Effector memory CD4-positive, alpha-beta T cell (primary cell): ENCODE measurements at places on chromosomes 1 and 21.

- no peak for DNase-seq
- H3K36me3 ChIP-seq: no peaks in the 10 kb centered on the region
- H3K27me3 ChIP-seq: no peaks in the 10 kb centered on the region
- no peak overlapping the region for H3K27ac ChIP-seq
Observed at GRCh38 chr1:162038624-162039023, 15.0 kb upstream of the OLFML2B start.

DNA sequence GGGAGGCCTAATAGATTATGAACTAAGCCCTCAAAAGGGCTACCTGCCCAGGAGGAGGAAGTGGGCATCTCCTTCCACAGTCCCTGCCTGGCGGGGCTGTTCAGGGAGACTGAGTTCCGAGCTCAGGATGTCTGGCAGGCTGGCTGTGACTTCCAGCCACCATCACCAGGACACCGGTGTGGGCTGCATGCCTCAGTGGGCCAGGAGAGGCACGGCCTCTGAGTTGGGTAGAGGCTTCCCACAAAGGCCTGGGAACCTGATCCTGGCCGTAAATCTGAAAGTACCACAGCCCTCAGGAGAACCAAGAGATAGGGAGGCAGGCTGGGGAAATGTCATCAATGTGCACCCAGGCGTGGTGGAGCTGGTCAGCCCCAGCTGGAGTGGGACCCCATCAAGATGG lies 29.1 kb downstream of the NTPCR start:
- no peaks in the 10 kb centered on the region for H3K4me1 ChIP-seq
- H3K27ac ChIP-seq: no peak overlapping the region
- H3K36me3 ChIP-seq: peaks cover 6% of the 10 kb centered on the region
- no peaks in the 10 kb centered on the region for H3K27me3 ChIP-seq
- no peak overlapping the region for H3K4me3 ChIP-seq

GRCh38 chr1:205422993-205423642 lies 1.3 kb upstream of the LEMD1 start:
- no peak overlapping the region for H3K4me3 ChIP-seq
- H3K36me3 ChIP-seq: no peaks in the 10 kb centered on the region
- no peak overlapping the region for H3K27ac ChIP-seq
- no peaks in the 10 kb centered on the region for H3K27me3 ChIP-seq
- H3K4me1 ChIP-seq: no peaks in the 10 kb centered on the region

DNA sequence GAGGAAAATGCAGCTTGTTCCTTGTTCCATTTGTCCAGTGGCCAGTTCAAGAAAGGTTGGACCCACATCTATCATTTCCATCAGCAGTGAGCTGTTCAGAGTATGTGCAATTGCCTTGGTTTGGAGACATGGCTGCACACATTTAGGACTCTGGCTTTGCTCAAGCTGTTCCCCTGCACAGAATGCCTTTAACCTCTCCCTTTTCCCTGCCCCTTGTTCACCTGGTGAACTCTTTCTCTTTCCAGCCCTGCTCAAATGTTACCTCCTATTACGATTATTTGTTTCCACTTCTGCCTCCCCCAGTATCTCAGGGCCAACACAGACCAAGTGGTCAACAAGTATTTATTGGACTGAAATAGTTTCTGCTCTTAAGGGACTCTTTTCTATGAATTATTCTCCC lies 385.9 kb downstream of the CAMTA1 start:
- no peak for DNase-seq
- H3K36me3 ChIP-seq: no peaks in the 10 kb centered on the region
- H3K4me1 ChIP-seq: no peaks in the 10 kb centered on the region
- no peaks in the 10 kb centered on the region for H3K27me3 ChIP-seq
- no peak overlapping the region for H3K27ac ChIP-seq

DNA sequence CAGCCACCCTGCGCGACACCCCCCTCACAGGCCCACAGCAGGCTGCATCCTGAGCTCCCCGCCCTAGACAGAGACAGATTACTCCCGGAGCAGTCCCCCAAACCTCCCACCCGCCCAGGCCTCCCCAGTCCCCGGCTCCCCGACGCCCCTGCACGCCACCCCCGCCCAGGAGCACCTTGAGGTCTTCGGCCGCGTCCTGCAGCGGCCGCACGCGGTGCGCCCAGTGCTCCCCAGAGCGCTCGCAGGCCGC lies 731 bp downstream of the TRIM11 start:
- peak overlapping the region; percentile 74 for H3K27ac ChIP-seq
- peaks cover 12% of the 10 kb centered on the region for H3K36me3 ChIP-seq
- peaks cover 26% of the 10 kb centered on the region for H3K4me1 ChIP-seq

DNA sequence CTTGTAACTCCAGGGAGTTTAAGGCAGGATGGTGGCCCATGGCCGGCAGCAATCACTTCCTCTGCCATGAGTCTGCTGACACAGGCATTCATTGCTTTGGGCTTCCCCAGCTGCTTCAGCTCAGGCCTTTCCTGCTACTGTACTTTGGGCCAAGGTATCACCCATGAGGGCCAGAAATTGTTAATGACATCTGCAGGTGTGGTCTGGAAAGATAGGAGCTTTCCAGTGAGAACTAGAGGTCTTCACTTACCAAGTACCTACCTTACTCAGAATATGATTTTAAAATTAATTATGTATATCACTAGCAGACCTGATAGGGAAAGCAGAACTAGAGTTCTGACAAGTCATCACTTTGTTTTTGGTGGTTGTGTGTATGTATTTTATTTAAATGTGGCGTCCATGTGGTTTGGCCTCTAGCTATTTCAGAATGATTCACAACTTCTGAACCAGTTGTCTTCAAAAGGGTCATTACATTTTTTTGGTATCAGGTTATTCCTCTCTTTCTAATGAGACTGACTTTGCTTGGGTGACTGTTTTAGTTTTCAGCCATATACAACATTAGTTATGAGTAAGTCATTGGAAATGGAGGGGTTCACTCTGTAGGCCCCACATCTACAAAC lies 2.7 kb downstream of the RGL1 start:
- no peak overlapping the region for H3K4me3 ChIP-seq
- DNase-seq: no peak
- no peaks in the 10 kb centered on the region for H3K36me3 ChIP-seq
- peaks cover 4% of the 10 kb centered on the region for H3K4me1 ChIP-seq
- H3K27me3 ChIP-seq: no peaks in the 10 kb centered on the region

GRCh38 chr1:6473974-6474814 lies 8.2 kb upstream of the TNFRSF25 start:
- no peak overlapping the region for H3K27ac ChIP-seq
- H3K4me1 ChIP-seq: peaks cover 8% of the 10 kb centered on the region
- H3K4me3 ChIP-seq: no peak overlapping the region
- H3K27me3 ChIP-seq: no peaks in the 10 kb centered on the region

GRCh38 chr1:181064011-181064623 lies 24.4 kb upstream of the IER5 start:
- H3K4me1 ChIP-seq: peaks cover 7% of the 10 kb centered on the region
- H3K4me3 ChIP-seq: no peak overlapping the region
- H3K27ac ChIP-seq: no peak overlapping the region
- no peaks in the 10 kb centered on the region for H3K27me3 ChIP-seq
- DNase-seq: no peak

DNA sequence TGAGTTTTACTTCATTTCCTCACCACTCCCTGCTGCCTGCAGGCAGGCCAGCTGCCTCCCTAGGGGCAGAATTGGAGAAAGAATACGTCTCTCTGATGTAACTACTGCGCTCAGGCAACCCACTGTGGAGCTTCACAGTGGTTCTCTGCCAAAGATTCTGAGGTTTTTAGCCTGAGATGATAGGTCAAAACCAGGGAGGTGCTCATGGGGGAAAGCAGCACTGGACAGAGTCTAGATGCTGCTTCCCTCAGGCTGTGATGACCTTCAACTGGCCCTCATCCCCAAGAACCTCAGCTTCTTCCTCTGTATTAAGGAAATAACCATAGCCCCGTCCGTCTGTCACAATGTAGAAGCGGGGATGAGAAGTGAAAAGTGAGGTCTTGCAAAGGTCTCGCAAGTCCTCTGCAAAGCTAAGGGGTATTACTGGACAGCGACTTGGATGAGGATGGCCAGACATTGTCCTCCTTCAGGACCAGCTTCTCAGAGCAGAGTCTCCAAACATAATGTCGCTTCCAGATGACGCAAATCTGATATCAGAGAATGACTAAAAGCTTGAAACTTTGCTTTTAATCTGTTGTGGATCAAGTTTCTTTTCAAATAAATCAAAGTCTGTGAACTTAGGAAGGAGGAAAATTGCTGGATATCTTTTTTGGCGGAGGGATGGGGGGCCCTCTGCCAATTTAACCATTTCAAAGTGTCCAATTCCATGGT lies 65.9 kb upstream of the ATP5PO start:
- no peaks in the 10 kb centered on the region for H3K36me3 ChIP-seq
- H3K4me1 ChIP-seq: peaks cover 12% of the 10 kb centered on the region
- H3K4me3 ChIP-seq: no peak overlapping the region
- DNase-seq: no peak

DNA sequence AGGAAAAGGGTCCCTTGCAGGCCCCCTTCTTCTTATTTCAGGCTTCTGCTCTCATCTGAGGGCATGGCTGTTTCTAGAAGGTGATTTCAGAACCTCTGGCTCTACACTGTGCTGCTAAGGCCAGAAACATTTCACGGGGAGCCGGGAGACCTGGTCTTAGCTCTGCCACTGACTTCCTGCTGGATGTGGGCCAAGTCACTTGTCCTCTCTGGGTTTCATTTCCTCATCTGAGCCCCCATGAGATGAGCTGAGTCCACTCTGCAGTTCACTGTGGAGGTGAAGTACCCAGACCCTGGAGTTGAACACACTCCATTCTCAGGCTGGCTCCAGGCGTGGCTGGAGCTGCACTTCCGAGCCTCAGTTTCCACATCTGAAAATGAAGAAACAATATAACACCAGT lies 2.1 kb downstream of the PADI1 start:
- H3K4me1 ChIP-seq: peaks cover 15% of the 10 kb centered on the region
- no peaks in the 10 kb centered on the region for H3K36me3 ChIP-seq
- H3K27me3 ChIP-seq: no peaks in the 10 kb centered on the region
- DNase-seq: no peak

DNA sequence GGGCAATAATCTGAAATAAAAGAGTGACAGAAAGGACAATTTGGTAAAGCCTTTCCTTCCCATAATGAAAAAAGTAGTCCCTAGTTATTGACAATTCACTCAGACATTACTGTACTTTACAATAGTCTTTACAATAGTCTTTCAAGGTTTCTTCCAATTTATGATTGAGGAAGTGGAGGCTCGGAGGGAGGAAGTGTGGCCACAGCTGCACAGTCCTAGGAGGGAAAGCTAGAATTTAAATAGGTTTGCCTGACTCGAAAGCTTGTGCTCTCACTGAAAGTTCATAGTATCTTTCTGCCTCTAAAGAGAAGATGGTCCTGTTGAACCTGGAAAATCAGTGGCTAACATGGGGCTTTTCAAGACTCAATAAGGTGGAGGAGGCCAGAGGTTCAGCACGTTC lies 203.2 kb downstream of the SDCCAG8 start:
- no peaks in the 10 kb centered on the region for H3K4me1 ChIP-seq
- H3K27ac ChIP-seq: no peak overlapping the region
- no peaks in the 10 kb centered on the region for H3K36me3 ChIP-seq
- H3K4me3 ChIP-seq: no peak overlapping the region

- no peak for DNase-seq
- no peaks in the 10 kb centered on the region for H3K36me3 ChIP-seq
- peaks cover 4% of the 10 kb centered on the region for H3K4me1 ChIP-seq
- no peaks in the 10 kb centered on the region for H3K27me3 ChIP-seq
- no peak overlapping the region for H3K4me3 ChIP-seq
Observed at GRCh38 chr1:64769482-64769881, 24.6 kb downstream of the RAVER2 start.

DNA sequence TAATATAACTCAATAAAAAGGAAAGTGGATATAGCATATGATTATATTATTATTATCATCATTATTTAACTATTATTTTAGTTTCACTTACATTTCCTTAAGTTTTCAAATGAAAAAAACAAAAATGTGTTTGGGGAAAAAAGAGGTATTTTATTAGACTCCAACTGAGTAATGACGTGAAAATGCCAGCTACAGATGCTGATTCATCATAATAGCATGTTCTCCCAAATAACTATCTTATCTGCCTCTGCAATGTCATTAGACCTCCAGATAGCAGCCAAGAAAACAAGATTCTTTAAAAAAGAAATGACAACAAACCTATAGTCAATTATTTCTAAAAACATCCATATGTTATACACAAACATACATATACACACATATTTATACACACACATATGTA lies 1071.9 kb upstream of the TMPRSS15 start:
- no peak overlapping the region for H3K4me3 ChIP-seq
- no peaks in the 10 kb centered on the region for H3K27me3 ChIP-seq
- no peak overlapping the region for H3K27ac ChIP-seq

- H3K4me3 ChIP-seq: peak overlapping the region; percentile 94
- no peaks in the 10 kb centered on the region for H3K36me3 ChIP-seq
- H3K4me1 ChIP-seq: no peaks in the 10 kb centered on the region
- no peaks in the 10 kb centered on the region for H3K27me3 ChIP-seq
- no peak for DNase-seq
- peak overlapping the region; percentile 78 for H3K27ac ChIP-seq
Observed at GRCh38 chr1:248872752-248873408, 14.0 kb upstream of the ZNF692 start.

GRCh38 chr1:163162381-163162914 lies 40.3 kb downstream of the RGS5 start:
- H3K27me3 ChIP-seq: no peaks in the 10 kb centered on the region
- H3K36me3 ChIP-seq: no peaks in the 10 kb centered on the region
- no peak overlapping the region for H3K27ac ChIP-seq
- DNase-seq: no peak
